ENCODE measurements at places on chromosomes 5 and 9.

DNA sequence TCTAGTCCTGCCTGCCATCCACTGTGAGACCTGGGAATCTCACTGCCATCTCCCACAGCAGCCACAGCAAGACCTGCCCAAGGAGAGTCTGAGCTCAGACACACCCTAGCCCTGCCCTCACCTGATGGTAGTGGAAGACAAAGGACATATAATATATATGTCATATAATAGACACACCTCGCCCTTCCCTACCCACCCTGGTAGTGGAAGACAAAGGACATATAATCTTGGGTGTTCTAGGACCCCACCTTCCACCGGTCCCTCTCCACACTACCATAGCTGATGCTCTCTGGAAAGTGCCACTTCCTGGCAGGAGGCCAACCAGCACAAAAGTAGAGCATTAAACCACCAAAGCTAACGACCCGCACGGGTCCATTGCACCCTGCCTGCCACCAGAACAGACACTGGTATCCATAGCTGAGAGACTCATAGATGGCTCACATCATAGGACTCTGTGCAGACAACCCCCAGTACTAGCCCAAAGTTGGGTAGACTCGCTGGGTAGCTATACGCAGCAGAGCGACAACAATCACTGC is 545.6 kb downstream of the CAAP1 start:
- no peak for DNase-seq

DNA sequence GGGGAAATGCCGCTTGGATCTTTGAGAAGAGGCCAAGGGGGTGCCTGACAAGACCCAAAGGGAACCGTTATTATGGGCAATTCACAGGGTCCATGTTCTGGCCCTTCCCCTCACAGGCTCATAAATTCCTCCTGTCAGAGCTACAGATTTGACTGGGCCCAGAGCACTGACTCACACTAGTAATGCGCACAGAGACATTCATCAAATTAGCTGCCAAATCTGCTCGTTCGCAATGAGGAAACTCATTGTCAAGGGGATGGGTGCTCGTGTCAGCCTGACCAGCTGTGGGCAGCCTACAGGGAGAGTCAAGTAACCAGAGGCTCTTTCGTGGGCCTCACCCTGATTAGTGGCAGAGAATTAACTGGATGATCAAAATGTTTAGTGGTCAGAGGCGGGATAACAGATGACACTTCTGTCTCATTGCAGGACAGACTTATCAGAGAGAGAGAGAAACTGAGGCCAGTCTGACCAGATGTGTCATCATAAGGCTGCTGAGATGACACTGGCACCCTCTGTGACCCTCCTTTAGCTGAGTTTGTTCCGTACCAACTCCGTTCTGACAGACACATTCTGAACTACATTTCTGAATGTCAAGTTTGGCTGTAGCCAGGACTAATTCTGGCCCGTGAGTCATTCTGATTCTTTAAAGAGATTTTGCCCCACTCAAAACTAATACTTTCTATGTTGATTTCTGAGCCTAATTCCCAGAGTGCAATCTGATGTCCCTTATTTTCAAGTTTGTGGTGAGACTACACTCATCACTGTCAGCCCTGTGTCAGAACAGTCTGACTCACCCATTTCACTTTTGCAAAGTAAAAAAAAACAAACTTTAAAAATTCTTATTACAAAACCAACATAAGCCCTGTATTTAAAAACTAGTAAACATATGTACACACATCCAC is 377.1 kb downstream of the ACTL7B start:
- no peak for DNase-seq

DNA sequence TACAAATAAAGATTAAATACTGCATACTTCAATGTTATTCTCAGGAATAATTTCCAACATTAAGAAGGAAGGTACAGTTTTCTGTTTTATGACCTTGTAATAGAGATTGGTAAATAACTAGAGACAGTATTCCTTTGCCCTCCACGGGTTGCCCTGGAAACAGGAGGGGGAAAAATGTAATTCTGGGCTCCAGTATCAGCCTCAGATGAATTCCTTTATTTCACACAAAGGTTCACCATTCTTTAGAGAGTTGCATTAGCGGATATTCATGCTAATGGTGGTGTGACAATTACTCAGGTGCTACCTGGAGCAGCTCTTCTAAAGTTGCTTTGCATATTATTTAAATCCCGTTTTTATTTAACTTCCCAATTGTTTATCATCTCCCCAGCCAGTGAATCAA is 42.6 kb downstream of the CETN3 start:
- DNase-seq, result no peak

GRCh38 chr9:84839541-84839940 is 170.0 kb downstream of the NTRK2 start:
- no peak for DNase-seq

DNA sequence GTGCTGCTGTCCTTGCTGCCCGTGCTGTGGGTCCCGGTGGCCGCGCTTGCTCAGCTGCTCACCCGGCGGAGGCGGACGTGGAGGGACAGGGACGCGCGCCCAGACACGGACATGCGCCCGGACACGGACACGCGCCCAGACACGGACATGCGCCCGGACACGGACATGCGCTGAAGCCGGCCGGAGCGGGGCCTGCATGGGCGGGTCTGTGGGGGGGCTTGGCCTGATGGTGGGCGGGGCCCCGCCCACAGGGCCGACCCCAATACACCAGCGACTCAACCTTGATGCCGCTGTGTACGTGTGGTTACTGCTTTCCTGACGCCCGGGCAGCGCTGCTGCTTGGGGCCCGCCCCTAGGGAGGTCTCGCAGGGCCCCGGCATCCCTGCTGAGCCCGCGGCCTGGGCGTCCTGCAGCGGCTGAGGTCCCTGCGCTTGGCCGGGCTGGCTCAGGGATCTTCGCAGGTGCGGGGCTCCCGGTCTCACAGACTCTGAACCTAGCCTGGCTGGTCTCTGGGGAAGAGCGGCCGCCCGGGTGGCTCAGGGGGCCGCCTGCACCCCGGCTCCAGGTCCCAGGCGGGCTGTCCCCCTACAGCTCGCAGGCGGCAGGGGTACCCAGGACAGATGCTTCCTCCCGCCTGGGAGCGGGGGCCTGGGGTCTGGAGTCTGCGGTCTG is 20.9 kb downstream of the SLC6A18 start:
- DNase-seq, result no peak

DNA sequence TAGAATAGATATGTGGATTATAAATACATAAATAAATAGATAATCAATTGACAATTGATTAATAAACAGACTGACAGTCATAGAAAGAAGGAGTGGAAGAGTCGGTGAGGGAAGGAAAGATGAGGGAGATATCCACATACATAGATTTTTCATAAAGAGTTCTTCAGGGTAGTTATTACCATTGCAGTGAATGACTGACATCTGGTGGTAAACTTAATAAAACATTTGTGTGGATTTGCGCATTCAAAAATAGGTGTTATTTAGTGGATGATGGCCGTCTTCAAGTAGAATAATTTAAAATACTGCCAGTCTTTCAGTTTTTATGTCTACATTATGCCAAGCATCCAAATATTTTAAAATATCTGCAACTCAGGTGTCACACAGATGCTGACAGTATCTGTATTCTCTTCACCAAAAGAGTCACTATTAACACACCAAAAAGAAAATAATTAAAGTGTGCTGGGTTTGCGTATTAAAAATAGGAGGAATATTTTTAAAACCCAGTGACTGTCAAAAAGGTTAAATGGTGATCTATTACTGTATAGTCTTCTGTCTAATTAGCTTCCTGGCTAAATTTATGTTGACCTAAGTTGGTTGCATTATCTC is 78.8 kb downstream of the GIN1 start:
- no peak for DNase-seq

GRCh38 chr5:112371067-112371466 is 48.0 kb downstream of the EPB41L4A start:
- no peak for DNase-seq

DNA sequence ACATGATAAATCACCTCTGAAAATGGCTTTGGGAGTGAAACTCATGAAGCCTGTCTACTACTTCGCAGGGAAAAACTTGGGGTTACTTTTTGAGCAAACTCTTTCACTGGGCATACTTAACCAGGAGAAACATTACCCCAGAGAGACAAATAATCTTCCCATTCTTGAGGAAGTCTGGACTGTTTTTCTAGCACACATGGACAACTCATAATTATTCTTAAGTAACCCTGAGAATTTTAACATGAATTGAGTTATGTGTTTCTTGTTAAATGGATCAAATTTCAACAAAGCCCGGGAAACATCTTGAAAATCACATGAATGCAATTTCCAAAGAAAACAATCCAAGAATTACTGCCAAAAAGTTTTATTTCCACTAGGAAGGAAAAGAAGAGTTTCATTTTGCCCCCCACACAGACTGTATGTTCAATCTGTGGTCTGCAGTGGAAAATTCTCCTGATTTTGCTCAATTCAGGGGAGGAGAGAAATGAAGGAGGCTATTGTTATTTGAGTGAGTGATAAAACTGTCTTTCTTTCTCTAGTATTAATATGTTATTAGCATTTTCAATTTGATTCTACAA is 564.8 kb upstream of the CLINT1 start:
- DNase-seq, result no peak

DNA sequence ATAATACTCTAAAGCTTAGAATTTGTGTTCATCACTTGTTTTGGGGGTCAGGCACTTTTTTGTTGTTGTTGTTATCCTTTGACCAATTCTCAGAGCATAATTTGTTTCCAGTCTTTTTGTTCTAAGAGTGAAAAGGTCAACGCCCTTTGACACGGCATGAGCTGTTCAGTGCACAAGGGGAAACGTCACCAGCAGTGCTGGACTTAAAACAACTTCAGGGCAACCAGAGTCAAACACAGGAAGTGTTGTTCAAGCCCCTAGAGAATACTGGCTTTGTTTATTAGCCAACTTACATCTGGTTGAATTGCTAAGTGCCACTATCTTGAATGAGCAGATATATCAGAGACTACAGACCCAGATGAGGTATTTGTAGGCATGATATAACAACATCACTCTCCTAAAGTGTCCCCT is 368.9 kb downstream of the TMEM161B start:
- no peak for DNase-seq

GRCh38 chr9:91001146-91001611 is 199.6 kb downstream of the SYK start:
- no peak for DNase-seq

GRCh38 chr5:35954175-35954574 is 15.8 kb upstream of the CAPSL start:
- no peak for DNase-seq

DNA sequence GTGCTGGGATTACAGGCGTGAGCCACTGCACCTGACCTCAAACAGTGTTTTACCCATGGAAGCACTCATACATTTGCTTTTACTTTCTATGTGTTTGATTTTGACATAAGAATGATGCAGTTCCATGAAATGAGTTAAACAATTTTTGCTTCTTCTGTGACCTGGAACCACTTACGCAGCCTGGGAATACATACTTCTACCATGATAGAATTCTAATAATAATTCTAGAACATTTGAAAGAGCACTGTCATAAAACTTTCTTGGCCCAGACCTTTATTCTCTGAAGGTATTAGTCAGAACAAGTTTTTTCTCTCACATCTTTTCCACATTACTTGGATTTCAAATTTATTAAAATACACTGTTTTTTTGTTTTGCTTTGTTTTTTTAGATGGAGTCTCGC is 25.3 kb upstream of the COL5A1 start:
- DNase-seq, result no peak

DNA sequence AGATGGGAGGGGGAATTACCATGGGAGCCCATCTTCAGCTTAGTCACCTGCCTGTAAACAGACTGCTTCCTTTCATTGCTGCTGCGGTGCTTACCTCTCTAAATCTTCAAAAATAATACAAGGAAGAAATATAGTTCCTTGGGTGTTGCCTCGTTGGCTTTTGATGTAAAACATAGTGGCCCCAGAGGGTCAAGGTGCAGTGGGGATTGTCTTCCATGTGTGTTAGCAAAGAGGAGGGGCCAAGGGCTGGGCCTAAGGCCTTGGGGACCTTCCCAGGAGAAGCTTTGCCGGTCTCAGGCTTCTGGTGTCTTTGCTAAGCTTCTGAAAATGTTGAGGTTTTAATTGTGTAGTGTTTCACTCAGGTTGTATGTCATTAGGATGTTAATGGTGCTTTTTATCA is 90.0 kb downstream of the PDE8B start:
- no peak for DNase-seq

DNA sequence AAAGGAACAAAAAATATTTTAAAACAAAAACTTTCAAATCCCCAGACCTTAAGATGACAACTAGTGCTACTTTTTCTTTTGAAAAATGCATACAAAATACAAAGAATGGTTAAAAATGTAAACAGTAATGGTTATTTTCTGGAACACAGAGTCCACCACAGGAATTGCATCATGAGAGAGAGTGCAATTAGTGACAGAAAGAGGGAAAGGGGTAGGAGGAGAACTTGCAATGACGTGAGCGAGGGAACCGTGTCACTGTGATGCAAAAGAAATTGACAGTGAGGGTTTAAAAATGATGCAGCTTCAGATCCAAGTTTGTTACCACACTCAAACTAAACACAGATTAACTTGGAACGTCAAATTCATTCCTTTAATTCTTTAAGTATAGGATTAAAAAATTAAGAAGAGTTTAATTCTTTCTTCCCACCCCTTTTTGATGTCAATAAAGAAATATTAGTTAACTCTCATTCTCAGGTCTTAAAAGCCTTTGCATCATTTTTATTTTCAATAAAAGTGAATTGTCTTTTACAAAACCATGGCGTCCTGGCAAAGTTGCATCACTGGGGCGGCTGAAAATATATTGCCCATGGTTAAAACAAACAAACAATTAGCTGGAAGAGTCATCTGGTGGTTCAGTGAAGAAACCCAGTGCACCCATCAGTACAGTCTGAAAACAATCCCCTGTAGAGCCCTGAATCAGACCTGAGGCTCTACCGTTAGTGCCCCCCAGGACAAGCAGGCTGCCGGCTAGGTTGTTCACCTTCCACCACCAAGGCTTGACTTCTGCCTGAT is 39.5 kb downstream of the MACROH2A1 start:
- DNase-seq, result no peak

DNA sequence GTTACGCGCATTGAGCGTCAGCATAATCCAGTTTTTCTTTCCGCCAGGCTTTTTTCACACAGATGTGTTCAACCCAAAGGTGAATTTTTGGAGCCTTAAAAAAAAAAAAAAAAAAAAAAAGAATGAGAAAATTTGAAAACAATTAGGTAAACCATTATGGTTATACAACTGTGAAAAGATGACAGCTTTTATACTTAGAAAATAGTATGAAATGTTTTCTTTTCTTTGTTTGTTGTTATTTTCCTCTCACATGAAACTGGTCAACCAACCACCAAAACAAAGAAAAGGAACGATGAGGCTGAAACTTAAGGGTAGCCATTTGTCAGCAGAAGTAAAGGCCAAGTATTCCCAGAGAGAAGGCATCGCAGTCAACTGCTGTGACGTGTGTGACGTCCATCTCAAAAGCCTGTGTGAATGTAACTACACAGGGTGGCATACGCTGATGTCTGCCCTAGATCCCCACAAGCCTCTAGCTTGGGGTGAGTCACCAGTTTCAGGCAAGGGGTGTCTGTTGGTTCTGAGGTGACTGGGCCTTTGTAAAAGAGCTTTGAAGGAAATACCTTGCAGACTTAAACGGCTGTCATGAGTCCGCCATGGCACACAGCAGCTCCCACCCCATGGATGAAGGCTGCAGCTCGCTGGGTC is 182.9 kb downstream of the AOPEP start:
- DNase-seq, result peak; percentile 19

- no peak for DNase-seq
Observed at GRCh38 chr9:124671861-124672260, 99.2 kb downstream of the NR6A1 start.

GRCh38 chr9:133352635-133353340 is 3.5 kb downstream of the SURF1 start:
- no peak for DNase-seq

All from stimulated activated CD4-positive, alpha-beta T cell treated with anti-CD3 and anti-CD28 coated beads, Interleukin-4, amount 100 ng/mL, for 48 hours (primary cell).